ENCODE measurements at places on chromosomes 1 and 21. TPM values are rescaled to one million over a fixed set of nuclear protein-coding genes. Genes with fewer than 3 reads are reported as not detected.
A peak's percentile ranks its signal among the peaks of the same experiment; 100 is the strongest.

Gene SFN
- 1.8 TPM for total RNA-seq

DNA sequence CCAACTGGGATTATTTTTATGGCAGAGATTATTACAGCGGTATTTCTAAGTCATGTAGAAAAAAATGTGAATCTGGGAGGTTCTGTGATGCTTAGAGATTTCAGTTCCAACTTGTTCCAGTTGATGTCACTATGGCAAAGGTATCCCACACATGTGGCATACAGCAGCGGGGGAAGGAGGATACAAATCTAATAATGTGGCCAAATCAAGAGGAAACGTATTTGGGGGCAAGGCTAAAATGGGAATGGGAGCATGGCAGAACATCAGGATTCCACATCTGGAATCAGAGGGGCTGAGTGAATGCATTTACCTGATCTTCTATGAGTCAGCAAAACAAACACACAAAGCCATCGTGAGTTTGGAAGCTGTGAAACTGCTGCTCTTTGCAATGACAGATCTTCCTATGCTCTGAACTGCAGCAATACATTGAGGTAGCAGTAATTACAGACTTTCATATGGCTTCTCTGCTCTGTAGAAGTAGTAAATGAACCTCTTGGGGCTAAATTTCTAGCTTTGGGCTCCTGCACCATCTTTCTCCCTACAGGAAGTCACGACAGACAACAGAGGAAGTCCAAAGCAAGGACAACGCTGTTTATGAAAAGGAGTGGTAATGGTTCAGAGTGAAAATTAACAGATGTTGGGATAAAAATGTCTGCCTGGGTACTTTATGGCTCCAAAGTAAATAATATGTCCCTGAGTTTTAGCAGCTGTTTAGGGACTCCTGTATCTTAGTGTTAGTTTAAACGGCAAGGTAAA, 55.5 kb downstream of the GABPA start:
- no peak for DNase-seq

Gene FALEC
- not detected for total RNA-seq

GRCh38 chr21:34630536-34631143, 15.7 kb upstream of the RCAN1 start:
- peak; percentile 52 for DNase-seq

Gene FCGR2B
- not detected for total RNA-seq

GRCh38 chr21:29904359-29905282, 35.2 kb downstream of the GRIK1 start:
- DNase-seq = no peak

GRCh38 chr1:27869719-27870085, 2.6 kb upstream of the THEMIS2 start:
- no peak for DNase-seq

GRCh38 chr1:160708801-160709200, 2.8 kb downstream of the CD48 start:
- DNase-seq = peak; percentile 69

Gene INSRR
- total RNA-seq = 0.21 TPM

DNA sequence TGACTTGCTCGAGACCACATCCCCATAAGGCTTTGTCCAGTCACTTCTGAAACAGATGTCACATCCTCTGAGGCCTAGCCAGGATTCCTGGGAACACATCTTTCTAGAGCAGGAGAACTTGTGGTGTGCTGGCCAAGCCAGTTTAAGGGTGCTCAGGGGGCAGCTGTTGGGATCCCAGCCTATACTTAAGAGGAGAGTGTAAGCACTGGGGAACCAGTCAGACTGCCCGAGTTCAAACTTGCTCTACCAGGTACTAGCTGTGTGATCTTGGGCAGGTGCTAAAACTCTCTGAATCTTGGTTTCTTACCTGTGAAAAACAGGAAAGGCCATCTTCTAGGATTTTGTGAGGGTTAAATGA, 15.6 kb upstream of the LY9 start:
- peak; percentile 18 for DNase-seq

DNA sequence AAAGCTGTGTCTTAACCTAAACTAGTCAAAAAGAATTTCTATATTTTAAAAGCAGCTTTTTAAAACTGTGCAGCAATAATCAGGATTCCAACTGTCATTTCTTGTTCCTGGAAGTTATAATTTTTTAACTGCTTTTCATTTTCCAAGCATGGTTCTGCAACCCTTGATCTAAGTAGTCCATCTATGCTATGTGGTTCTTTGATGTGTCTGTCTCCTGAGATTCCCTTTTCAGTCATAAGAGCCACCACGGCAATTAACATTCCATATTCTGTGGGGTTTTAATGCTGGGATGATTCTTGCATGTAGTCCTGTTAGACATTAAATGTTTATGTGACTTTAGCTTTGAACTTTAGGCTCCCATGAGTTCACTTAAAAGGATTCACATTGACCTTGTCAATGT, 220.4 kb downstream of the TPR start:
- no peak for DNase-seq
